Dorsolateral prefrontal cortex (tissue), 122 donors: ENCODE measurements at places on chromosomes 7 and 10.

- no peak for DNase-seq
Measured at GRCh38 chr7:66930341-66930740, 9.3 kb downstream of the TMEM248 start.

GRCh38 chr7:131111081-131111576 is 216.5 kb upstream of the MKLN1 start:
- DNase-seq: no peak

- DNase-seq: no peak
Measured at GRCh38 chr7:17434841-17435692, 136.6 kb downstream of the AHR start.

GRCh38 chr7:8773518-8773917 is 340.1 kb downstream of the NXPH1 start:
- no peak for DNase-seq

GRCh38 chr7:100886936-100887515 is 2.5 kb downstream of the UFSP1 start:
- DNase-seq: no peak

DNA sequence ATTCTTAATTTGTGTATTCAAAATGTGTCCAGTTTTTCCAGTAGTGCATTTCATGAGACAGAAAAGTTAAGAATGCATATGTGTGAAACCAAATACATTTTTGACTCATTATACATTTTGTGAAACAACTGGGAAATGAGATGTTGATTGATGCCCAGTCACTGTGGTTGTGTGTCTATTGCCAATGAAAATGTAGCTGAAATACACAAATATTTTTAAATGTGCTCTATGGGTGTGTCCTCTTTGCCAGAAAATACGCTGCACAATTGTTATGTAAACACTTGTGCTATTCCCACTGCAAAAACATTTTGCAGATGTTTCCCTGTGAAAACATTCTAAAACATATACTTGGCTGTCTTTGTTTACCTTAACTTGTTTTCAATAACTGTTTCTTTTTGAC is 395.2 kb downstream of the TFEC start:
- no peak for DNase-seq
